Ascending aorta (tissue), 2 donors: ENCODE measurements at places on chromosomes 7 and 10.

DNA sequence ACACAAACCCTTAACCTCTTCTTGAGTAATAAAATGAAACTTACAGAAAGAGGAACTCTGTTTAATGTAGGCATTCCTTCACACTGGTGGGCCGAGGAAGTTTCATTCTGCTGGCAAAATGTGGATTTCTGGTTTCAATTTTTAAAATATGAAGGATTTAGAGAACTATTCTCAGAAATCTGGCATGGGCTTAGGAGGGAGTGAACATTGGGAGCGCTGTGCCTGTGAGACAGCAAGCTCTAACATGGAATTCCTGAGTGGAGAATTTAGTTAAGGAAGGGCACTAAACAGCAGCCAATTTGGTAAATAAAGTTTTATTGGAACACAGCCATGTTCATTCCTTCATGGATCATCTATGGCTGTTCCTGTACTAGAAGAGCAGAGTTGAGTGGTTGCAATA lies 751.8 kb upstream of the IGFBP3 start:
- H3K27ac ChIP-seq = no peak overlapping the region
- DNase-seq = no peak
- H3K4me3 ChIP-seq = no peak overlapping the region
- H3K4me1 ChIP-seq = no peaks in the 10 kb centered on the region
- no peaks in the 10 kb centered on the region for H3K27me3 ChIP-seq

DNA sequence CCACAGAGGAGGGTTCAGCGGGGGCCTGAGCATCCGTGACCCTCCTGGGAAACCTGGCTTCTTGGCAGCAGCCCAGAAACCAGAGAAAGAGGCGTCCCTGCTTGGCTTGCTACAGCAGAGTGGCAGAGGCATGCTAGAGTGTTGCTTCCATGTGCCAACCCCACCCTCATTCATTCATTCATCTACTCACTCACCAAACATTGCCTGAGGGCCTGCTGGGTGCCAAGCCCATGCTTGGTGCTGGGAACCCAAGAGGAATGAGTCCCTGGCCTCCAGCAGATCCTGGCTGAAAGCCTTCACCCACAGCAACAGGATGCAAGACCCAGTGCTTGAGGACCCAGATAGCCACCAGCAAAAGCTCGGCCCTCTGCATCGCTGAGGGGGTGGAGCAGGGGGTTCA lies 129.0 kb downstream of the CDH23 start:
- H3K36me3 ChIP-seq = no peaks in the 10 kb centered on the region
- no peaks in the 10 kb centered on the region for H3K27me3 ChIP-seq
- DNase-seq = no peak
- H3K4me3 ChIP-seq = no peak overlapping the region
- H3K27ac ChIP-seq = no peak overlapping the region
- H3K4me1 ChIP-seq = no peaks in the 10 kb centered on the region

- no peaks in the 10 kb centered on the region for H3K36me3 ChIP-seq
- H3K4me1 ChIP-seq = no peaks in the 10 kb centered on the region
- H3K27me3 ChIP-seq = no peaks in the 10 kb centered on the region
- DNase-seq = no peak
- no peak overlapping the region for H3K27ac ChIP-seq
- peak overlapping the region; percentile 62 for H3K4me3 ChIP-seq
Observed at GRCh38 chr10:116848944-116849247, 403 bp upstream of the ENO4 start.

DNA sequence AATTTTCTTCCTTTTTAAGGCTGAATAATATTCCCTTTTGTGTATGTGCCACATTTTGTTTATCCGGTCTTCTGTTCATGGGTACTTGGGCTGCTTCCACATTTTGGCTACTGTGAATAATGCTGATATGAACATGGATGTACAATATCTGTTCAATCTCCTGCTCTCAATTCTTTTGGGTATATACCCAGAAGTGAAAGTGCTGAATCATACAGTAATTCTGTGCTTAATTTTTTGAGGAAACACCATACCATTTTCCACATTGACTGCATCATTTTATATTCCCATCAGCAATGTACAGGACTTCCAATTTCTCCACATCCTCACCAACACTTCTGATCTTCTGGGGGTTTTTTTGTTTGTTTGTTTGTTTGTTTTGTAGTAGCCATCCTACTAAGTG lies 135.0 kb upstream of the INHBA start:
- peaks cover 11% of the 10 kb centered on the region for H3K4me1 ChIP-seq
- H3K27ac ChIP-seq = no peak overlapping the region
- H3K4me3 ChIP-seq = no peak overlapping the region

- no peaks in the 10 kb centered on the region for H3K27me3 ChIP-seq
- H3K36me3 ChIP-seq = no peaks in the 10 kb centered on the region
- no peak for DNase-seq
- no peak overlapping the region for H3K27ac ChIP-seq
Observed at GRCh38 chr10:4162571-4163286, 377.7 kb upstream of the KLF6 start.

GRCh38 chr10:76352300-76352699 lies 920.9 kb downstream of the LRMDA start:
- DNase-seq = no peak
- H3K4me3 ChIP-seq = no peak overlapping the region
- no peaks in the 10 kb centered on the region for H3K27me3 ChIP-seq
- no peaks in the 10 kb centered on the region for H3K36me3 ChIP-seq
- H3K27ac ChIP-seq = no peak overlapping the region
- no peaks in the 10 kb centered on the region for H3K4me1 ChIP-seq

DNA sequence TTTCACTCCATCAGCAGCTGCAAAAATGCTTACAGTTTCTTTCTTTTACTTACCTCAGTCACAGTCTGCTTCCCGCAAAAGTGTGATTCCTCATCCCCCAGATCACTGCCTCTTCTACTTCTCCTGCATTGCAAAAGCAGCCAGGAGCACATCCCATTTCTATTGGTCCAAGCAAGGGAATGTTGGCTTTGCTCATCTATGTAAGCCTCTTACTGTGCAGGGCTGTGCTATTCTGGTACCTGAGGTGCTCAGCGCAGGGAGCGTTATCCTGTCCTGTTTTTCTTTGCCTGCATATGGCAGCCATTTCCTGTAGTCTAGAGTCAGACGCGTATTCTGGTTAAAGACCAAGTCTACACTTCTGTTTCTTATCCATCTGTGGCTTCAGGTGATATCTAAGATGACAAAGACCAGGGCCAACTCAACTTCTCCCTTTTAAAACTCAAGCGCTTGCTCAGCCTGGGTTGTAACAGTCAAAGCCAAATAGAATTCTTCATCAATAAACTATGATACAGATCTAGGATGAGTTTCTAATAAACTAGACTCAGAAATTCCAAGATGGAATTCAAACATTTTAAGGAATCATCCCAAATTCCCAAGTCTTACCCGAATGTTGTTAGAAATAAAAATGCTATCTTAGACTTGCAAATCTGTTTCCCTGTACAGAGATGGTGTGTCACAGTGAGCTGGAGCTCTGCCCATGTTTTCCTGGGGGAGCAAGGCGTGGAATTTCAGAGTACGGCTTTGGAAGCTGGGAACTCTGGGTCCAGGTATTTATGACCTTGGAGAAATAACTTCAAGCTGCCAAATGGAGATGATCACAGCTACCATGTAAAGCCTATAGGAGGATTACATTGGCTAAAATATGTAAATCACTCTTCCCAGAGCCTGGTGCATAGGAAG lies 6.1 kb upstream of the RBM17 start:
- DNase-seq = no peak
- H3K27ac ChIP-seq = no peak overlapping the region
- no peaks in the 10 kb centered on the region for H3K27me3 ChIP-seq
- peaks cover 4% of the 10 kb centered on the region for H3K4me1 ChIP-seq
- H3K4me3 ChIP-seq = no peak overlapping the region

- H3K36me3 ChIP-seq = no peaks in the 10 kb centered on the region
- H3K27ac ChIP-seq = peak within 1 kb of the TSS; percentile 88
- DNase-seq = peak; percentile 86
- peak within 1 kb of the TSS; percentile 67 for H3K4me3 ChIP-seq
- H3K4me1 ChIP-seq = peaks cover 6% of the 10 kb centered on the region
- H3K27me3 ChIP-seq = no peaks in the 10 kb centered on the region
Observed at GRCh38 chr7:37916673-37917660, at the start of gene SFRP4. SFRP4 (minus strand) TSS chr7:37916817; CDS start chr7:37916537, 280 bp downstream.

GRCh38 chr10:87844837-87845623 lies 18.3 kb downstream of the KLLN start:
- no peaks in the 10 kb centered on the region for H3K4me1 ChIP-seq
- H3K4me3 ChIP-seq = no peak overlapping the region
- H3K27me3 ChIP-seq = no peaks in the 10 kb centered on the region
- DNase-seq = no peak
- H3K27ac ChIP-seq = no peak overlapping the region

- H3K27ac ChIP-seq = no peak overlapping the region
- peaks cover 13% of the 10 kb centered on the region for H3K4me1 ChIP-seq
- no peaks in the 10 kb centered on the region for H3K36me3 ChIP-seq
- no peaks in the 10 kb centered on the region for H3K27me3 ChIP-seq
- H3K4me3 ChIP-seq = peak overlapping the region; percentile 100
Observed at GRCh38 chr10:103969857-103970627, 3.1 kb downstream of the SLK start.

- no peak for DNase-seq
- H3K27ac ChIP-seq = peak overlapping the region; percentile 93
- H3K4me3 ChIP-seq = no peak overlapping the region
- no peaks in the 10 kb centered on the region for H3K27me3 ChIP-seq
- peaks cover 41% of the 10 kb centered on the region for H3K4me1 ChIP-seq
- peaks cover 30% of the 10 kb centered on the region for H3K36me3 ChIP-seq
Observed at GRCh38 chr7:130896051-130896881, 162.3 kb upstream of the KLF14 start.

GRCh38 chr7:45268013-45268412 lies 110.4 kb downstream of the RAMP3 start:
- H3K4me3 ChIP-seq = no peak overlapping the region
- no peak overlapping the region for H3K27ac ChIP-seq
- DNase-seq = no peak
- H3K4me1 ChIP-seq = no peaks in the 10 kb centered on the region
